ENCODE measurements at places on chromosomes 5 and 9.

DNA sequence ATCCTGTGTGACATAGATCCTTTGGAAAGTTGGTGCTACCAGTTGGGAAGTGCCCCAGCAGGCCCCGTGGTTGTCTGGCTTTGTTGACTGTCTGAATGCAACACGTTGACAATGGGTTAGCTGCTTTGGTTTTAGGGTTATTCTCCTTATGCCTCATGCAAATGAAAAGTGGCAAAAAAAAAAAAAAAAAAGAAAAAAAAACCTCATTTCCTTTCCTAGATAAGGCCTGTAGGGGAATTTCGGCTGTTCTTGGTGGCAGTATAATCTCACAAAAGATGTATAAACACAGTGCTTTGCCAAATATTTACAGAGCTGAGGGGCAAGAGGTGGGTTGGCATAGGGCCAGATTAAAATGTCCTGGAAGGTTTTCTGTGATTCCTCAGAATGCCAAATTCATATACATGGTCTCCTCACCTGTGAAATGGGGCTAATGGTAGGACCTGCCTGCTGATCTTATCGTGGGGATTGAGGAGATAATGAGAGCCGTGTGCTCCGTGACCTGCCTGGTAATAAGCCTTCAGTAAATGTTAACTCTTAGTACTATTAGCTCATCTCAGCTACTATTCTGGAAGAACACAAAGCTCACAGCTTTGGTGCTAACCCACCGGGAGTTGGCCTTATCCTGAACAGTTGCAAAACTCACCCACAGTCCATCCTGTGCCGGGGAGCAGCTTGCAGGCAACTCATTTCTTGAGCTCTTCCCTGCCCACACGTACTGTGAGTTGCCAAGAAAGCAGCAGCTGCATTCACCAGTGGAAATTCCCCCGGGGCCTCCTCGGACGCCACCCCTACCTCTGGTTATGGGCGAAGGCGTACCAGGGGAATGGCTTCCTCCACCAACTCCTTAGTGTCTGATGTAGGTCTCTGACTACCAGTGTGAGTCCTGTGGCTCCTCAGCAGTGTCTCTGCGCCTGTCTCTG lies 220.3 kb downstream of the NR3C1 start:
- no peak for DNase-seq

GRCh38 chr5:178502401-178503100 lies 87.6 kb downstream of the COL23A1 start:
- DNase-seq = no peak

- no peak for DNase-seq
Observed at GRCh38 chr5:156460471-156460870, 133.5 kb downstream of the SGCD start.

- DNase-seq = no peak
Observed at GRCh38 chr5:74028976-74029375, 403.0 kb downstream of the ARHGEF28 start.

DNA sequence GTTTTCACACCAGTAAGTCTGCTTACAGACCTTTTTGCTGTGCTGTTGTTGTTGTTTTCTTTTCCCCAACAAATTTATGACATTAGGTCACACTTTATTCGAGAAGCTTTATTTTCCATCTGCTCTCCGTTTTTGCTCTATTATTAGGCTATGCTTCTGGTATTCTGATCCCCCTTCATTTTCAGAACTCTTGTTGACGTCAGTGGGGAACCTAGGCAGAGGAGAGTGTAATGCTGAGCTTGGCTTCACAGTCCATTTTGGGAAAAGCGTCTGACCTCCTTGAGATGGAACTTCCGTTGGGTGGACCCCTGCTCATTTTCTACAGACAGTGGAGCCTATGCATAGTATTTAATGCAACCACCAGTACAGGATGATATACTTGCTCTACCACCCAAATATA lies 387.9 kb upstream of the MEF2C start:
- no peak for DNase-seq

GRCh38 chr5:102090770-102091169 lies 205.3 kb downstream of the SLCO4C1 start:
- DNase-seq = no peak

DNA sequence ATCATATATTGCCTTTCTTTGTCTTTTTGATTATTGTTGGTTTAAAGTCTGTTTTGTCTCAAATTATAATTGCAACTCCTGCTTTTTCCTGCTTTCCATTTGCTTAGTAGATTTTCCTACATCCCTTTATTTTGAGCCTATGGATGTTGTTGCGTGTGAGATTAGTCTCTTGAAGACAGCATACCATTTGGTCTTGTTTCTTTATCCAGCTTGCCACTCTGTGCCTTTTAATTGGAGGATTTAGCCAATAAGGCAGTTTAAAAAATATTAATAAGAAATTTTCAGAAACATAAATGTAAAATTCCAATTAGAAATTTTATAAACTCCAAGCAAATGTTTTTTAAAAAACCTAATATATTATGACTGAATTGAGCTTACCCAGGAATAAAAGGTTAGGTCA lies 24.0 kb downstream of the BTNL8 start:
- DNase-seq = no peak

DNA sequence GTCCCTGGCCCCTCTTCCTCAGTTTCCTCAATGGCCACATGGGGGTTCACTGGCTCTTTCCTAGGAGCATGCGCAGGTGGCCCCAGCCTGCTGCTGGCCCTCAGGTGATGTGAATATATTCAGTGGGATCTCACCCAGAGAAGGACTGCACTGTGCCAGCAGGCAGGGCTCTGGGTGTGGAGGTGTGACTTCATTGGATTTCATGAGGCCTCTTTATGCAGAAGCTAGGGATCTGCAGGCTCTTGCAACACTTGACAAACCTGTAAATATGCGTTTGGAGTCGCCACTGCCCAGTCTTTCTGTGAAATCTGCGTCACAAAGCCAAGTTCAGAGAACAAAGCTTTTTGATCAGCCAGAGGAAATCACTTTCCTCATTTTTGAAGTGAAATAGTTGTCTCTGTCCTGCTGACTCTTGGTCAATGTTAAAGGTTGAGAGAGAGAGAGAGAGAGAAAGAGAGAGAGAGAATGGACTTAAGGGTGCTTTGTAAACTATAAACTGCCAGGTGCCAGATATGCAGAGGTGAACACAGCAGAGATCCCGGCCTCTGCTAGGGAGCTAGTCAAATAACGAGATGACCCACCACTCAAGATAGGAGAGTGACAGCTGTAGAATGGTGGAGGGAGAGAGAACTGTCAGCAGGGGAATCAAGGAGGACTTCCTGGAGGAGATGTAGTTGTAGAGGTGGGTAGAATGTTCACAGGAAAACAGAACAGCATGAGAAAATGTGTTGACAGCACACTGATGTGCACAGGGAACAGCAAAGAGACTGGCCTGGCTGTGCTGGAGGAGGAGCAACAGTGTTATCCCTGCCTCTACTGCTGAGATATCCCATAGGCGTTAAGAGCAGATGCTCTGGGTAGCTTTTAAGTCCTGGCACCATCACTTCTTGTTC lies 167.0 kb upstream of the ZNF618 start:
- no peak for DNase-seq

GRCh38 chr9:132016456-132016855 lies 63.2 kb downstream of the MED27 start:
- DNase-seq = no peak

DNA sequence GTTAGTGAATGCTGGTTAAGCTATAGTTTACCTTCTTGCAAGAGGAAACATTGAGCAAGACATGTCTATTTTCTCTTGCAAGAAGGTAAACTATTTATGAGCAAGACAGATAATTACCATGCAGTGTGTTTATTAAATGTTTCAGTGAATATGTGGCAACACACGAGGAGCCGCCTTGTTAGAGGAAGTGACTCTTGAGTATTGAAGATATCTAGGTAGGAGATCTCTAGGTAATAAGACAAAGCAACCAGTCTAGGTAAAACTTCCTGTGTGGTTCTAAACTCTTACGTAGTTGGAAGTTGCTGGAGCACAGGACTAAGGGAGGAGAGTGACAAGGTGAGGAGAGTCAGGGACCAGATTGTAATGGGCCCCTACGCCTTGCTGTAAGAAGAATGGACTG lies 16.8 kb downstream of the SKP2 start:
- DNase-seq = no peak

DNA sequence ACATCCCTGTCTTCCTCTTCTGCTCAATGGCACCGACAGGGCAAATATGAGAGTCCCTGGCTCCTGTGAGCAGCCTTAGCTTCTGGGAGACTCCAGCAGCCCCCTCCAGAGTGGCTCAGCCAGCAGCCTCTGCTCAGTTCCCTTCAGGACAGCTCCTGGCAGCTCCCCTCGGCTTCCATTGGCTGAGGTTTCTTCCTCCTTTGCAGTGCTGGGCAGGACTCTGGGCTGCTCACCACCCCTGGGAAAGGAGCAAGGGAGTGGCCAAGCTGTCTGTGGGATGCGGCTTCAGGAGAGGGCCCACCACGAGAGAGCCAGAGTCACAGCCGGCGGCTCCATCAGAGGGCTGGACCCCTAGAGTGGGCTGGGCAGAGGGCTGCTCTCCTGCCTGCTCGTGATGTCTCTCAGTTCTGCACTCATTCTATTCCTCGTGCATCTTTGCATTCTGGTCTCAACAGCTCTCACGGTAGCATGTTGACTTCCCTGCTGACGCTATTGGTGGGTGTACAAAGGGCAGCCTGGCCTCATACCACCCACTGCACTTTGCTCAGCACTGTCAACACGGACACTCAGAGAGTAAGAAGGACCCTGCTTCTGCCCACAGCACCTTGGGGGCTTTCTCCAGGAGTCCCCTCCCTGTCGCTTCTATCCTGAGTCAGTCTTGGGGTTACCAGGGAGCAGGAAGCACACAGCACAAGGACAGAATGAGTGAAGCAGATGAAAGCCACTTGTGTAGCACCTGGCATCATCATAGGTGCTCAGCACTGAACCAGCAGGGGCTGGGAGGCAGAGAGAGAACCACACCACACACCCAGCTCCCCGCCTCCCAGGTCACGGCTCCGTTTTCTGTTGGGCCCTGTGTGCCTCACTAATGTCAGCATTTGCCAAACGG lies 80.9 kb upstream of the ALDH1B1 start:
- DNase-seq = no peak

GRCh38 chr9:96523374-96523773 lies 73.4 kb downstream of the HABP4 start:
- no peak for DNase-seq

DNA sequence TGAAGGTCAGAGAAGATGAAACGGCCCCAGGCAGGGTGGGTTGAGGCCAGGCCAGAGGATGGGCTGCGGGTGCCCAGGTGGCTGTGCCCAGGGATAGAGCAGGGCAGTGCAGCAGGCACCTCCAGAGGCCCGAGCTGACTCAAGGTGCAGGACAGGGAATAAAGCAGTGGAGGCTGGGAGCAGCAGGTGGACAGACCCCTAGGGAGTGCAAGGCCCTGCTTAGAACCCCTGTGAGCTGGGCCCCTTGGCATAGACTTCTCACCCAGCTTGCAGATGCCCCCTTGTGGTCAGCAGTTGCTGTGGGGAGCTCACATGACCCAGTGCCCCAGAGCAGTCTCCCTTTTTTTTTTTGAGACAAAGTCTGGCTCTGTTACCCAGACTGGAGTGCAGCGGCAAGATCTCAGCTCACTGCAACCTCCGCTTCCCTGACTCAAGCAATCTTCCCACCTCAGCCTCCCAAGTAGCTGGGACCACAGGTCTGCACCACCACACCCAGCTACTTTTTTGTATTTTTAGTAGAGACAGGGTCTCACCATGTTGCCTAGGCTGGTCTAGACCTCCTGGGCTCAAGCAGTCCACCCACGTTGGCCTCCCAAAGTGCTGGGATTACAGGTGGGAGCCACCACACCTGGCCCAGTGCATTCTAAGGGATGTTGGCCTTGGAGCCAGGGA lies 118.8 kb downstream of the WNK2 start:
- DNase-seq = no peak

DNA sequence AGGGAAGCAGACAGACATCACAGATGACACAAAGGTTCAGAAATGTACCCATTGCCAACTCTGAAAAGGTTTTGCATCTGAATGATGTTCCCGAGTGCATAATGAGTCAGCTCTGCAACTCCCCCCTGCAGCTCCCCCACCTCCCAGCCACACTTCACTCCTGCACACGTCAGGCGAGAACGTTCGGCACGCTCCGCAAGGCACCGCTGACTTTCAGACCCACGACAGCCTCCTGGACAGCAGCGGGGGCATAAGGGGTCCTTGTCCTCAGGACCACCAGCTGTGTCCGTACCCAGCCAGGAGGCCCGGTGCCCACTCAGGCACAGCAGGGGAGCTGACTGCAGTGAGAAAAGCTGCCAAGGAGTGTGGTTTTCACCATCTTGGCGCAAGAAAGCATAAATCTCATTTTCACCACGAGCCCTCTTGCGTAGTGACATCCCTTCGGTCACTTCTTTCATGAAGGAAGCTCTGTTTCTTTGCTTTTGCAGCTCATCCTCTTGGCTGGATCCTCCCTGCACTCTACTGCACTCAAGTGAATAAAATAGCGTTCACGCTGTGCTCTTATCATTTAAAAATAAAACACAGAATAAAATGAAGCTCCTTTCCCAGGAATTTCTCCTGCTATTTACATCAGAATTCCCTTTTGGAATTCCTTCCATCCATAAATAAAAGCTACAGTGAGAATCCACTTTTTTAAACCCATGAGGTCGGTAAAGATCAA lies 9.9 kb downstream of the GFPT2 start:
- DNase-seq = no peak

DNA sequence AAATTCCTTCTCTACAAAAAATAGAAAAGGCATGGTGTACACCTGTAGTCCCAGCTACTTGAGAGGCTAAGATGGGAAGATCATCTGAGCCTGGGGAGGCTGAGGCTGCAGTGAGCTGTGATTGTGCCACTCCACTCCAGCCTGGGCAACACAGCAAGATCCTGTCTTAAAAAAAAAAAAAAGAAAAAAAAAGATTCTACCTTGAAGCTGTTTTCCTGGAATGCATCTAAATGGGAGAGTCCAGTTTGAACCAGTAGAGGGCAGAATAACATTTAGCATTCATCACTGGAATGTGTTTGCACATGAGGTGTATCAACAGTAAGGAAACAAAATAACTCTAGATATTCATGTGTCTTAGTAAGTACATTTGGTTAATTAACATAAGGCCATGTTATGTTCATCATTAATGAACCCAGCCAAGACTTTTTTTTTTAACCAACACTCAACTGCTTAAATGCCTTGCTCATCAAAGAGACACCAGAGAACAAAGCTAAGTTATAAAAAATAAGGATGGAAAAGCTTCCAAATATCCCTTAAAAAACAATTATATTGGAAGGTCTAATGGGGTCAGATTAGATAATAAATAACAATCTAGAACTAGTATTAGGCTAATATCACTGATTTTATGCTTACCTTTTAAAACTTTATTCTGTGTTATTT lies 16.1 kb downstream of the IFNE start:
- DNase-seq = no peak

DNA sequence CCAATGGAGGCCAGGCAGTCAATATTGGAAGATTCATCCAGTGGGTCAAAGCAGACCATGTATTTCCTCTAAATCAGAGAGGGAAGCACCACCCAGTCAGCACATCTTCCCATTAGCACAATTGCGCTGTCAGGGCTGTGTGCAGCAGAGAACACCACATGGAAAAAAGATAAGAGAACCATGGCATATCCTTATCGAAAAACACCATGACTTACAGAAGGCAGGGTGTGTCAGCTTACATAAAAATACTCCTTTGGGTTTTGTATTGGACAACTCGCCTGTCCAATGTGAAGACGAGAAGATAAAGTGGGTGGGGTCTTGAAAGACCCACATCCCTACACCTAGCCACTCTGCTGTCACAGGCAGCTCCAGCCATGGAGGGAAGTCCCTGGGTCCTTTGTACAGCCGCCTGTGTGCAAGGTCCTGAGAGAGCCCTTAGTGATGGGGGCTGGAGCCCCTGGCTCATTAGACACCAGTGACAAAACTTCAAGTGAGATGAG lies 71.9 kb upstream of the SPATA31E1 start:
- DNase-seq = no peak
